ENCODE measurements at places on chromosomes 1 and 21. TPM values are rescaled to one million over a fixed set of nuclear protein-coding genes. Genes with fewer than 3 reads are reported as not detected.

Gene ASCL5
- total RNA-seq, result not detected

GRCh38 chr1:67552336-67552759 is 122.1 kb upstream of the SERBP1 start:
- no peak for DNase-seq

Gene MATN1
- 0.93 TPM for total RNA-seq

Gene COL16A1
- total RNA-seq, result 0.17 TPM
